ENCODE measurements at places on chromosomes 2 and 18. TPM values are rescaled to one million over a fixed set of nuclear protein-coding genes. Genes with fewer than 3 reads are reported as not detected.

DNA sequence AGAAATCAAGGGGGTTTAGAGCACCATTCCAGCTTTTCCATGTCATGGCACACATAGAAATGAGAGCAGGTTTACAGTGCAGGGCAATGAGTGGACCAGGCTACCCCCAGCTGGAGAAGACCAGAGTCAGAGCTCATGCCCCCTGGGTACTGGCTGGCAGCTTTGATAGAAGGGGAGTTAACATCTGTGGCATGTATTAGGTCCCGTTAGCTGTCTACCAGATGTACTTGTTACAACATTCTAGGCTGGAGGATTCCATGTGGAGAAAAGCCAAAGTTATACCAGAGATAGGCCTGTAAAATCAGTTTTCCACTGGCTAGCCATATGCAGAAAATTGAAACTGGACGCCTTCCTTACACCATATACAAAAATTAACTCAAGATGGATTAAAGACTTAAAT, 109.2 kb downstream of the CCDC85A start:
- no peak for ATAC-seq

Gene CFAP210
- total RNA-seq = not detected

Gene LYG1
- not detected for total RNA-seq

GRCh38 chr2:66275984-66276383, 158.9 kb upstream of the MEIS1 start:
- no peak for ATAC-seq

GRCh38 chr2:20669562-20670314, 2.8 kb downstream of the GDF7 start:
- ATAC-seq = no peak

Gene SCYGR2
- not detected for total RNA-seq

GRCh38 chr2:165833156-165833555, 39.1 kb upstream of the GALNT3 start:
- ATAC-seq = no peak

GRCh38 chr2:146579147-146579930, 1265.5 kb upstream of the ACVR2A start:
- no peak for ATAC-seq

DNA sequence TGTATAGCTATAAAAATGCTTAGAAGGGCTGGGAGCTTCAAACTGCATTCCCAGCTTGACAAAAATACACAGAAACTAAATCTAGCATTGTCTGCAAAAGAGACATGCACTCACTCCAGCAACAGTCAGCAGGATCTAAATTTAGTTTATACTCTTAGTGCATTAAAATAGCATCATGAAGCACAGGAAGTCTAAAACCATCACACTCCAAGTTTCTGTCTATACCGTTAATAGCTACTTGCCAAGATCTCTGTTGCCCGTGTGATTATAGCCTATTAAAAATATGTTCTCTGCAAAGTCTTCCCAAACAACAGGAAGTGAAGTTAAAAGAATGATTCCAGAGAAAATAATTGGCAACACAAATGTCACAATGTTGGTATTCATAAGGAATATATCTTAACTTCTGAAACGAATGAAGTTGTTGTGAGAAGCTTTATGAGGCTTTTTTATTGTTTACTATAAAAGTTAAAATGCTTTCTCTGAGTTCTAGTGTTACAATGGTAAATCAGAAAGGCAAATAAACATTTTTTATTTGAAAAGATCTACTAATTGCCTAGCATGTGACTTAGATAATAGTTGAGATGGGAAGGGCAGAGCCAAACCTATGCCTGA, 184.2 kb downstream of the ZNF385B start:
- ATAC-seq = no peak

DNA sequence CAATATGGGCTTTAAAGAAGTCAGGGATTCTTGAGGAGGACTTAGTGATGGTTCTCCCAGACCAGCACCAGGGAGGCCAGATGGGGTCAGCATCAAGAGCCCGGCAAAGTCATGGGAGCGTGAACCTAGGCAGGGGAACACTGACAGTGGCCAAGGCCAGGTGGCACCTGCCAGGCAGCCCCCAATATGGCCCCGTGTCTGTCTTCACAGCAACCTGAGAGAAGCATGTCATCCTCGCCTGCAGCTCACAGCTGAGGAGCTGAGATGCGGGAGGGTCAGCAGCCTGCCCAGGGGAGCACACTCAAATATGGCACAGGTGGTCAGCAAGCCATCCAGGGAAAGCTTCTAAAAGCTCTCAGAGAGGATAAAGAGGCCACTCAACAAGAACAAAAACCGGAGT, 105.7 kb upstream of the GPC1 start:
- ATAC-seq = no peak

- no peak for ATAC-seq
Measured at GRCh38 chr18:60755134-60755533, 382.6 kb upstream of the MC4R start.

Gene GCG
- total RNA-seq = not detected

DNA sequence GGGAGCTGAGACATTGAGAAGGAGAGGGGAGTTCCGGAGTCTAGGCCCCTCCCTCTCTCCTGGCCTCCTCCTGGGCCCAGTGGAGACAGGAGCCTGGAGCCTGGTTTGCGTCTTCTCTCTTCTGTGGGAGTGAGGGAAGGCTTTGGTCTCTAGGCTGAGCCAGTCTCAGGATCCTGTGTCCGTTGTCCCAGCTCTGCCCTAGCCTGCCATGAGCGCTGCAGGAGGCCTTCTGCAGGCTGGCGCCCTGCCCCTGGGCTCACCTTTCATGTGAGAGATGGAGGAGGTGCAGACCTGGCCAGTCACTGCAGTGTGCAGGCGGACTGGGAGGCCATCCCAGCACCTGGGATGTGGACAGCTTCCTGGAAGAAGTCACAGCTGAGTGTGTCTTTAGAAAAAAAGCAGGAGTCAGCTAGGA, 8.7 kb downstream of the IMPA2 start:
- no peak for ATAC-seq

Gene FOXD4L1
- not detected for total RNA-seq

- no peak for ATAC-seq
Measured at GRCh38 chr2:142741764-142742269, 135.6 kb upstream of the KYNU start.

Gene UGT1A3
- not detected for total RNA-seq

DNA sequence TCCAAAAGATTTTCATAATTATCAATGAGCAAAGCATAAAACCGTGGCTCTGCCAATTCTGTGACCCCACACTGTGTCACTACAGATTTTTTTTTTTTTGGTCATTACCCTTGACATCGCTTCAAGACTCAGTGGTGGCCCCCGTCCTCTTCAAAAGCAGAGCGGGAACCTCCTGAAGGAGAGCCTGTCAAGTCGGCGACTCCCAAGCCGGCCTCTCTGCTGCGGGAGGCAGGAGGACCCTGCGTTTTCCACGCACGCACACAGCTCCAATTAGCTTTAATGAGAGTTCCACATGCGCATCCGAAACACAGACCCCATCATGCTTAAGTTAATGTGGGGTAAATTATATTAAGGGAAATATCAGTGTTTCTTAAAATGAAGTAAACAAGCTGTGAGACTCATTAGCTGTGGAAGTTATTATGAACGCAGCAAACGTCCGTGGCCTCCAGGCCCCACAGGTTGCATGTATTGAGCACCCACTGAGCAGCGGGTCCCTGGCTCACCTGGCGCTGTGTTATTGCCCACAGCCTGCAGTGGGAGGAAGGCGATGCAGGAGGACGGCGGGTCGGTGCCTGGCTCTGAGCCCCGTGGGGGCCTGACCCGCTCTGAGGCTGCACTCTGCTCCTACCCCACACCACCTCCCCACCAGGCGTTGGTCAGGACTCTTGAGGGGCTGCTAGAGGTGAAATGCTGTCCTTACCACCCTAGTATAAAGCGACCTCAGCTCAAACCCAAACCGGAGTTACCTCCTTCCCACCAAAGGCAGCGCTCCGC, 181.0 kb upstream of the SALL3 start:
- ATAC-seq = no peak

Gene CRYGD
- total RNA-seq = not detected

- ATAC-seq = peak; percentile 87
Measured at GRCh38 chr2:130391058-130391871, 35.4 kb downstream of the PTPN18 start.

Gene PCARE
- under 0.01 TPM for total RNA-seq

Gene CFC1
- not detected for total RNA-seq

DNA sequence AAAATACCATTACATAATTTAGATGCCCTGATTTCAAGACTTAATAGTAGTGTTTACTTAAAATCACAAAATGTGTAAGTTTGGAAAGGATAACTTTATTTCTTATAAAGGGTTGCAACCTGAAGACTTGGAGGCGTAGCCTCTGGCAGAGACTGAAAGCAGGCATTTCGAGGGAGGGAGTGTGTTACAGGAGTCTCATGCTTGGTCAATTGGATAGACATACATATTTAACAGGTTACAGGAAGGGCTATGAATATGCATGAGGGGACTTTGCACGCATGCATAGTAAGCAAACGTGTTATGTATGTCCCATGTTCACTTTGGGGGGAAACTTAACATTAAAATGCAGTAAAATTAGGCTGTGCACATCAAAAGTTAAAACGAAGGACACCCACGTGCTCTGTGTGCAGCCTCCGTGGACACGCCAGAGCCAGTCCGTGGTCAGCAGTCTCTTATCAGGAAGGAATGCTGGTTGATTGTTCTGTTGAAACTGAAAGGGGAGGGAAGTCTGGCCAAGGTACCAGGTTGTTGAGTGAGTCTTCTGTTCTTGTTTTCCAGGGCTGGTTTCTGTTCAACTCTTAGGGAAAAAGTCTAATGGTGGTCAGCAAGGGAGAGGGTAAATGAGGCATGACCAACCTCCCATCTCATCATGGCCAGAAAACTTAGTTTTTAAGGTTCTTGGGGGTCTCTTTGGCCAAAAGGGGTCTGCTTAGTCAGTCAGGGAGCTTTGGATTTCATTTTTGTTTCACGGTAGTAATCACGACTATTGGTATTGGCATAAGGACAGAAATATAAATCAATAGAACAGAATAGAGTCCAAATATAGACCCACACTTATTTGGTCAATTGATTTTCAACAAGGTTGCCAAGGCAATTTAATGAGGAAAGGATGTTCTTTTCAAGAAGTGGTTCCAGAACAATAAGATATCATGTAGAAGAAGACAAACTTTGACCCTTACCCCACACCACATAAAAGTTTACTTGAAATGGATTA, 121.9 kb downstream of the MCFD2 start:
- ATAC-seq = no peak

DNA sequence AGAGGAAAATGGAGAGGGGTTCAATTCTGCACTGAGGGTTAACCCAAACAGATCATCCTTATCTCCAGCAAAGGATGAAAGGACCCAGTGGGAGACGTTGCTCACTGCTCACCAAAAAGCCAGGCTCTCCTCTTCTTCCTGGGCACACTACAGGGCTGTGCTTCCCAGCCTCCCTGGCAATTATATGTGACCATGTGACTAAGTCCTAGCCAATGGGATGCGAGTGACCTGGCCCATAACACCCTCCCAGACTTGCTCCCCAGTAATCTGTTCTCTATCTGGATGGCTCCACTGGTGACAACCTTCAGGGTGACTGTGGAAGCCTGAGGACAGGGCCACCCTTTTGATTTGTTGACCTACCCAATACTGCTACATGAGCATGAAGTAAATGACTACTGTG, 10.9 kb upstream of the PRKCE start:
- ATAC-seq = no peak

Gene TNFRSF11A
- 0.31 TPM for total RNA-seq

- no peak for ATAC-seq
Measured at GRCh38 chr2:26778507-26778906, 7.3 kb upstream of the CENPA start.

- ATAC-seq = no peak
Measured at GRCh38 chr2:121709776-121710469, 26.8 kb downstream of the NIFK start.

GRCh38 chr18:36850527-36851201, 21.7 kb downstream of the KIAA1328 start:
- ATAC-seq = no peak

DNA sequence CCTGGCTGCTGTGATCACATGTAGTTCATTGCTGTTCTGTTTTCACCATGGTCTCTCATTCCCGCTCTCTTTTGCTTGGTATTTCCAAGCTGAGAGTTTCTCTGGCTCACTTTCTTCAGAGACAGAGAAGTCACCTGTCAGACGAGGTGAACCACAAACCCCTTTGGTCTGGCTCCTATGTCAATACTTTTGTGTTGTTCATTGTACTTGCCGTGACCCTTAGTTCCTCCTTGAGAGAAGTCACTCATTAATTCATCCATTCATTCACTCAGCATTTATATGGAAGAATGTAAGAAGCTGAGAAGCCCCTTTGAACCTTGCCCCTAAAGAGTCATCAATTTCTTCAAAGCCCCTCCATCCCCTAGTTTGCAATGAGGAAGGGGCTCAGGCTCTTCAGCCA, 15.2 kb downstream of the MCFD2 start:
- no peak for ATAC-seq

Gene DES
- total RNA-seq = 10,852 TPM

GRCh38 chr2:64277101-64277849, 133.1 kb upstream of the PELI1 start:
- no peak for ATAC-seq

DNA sequence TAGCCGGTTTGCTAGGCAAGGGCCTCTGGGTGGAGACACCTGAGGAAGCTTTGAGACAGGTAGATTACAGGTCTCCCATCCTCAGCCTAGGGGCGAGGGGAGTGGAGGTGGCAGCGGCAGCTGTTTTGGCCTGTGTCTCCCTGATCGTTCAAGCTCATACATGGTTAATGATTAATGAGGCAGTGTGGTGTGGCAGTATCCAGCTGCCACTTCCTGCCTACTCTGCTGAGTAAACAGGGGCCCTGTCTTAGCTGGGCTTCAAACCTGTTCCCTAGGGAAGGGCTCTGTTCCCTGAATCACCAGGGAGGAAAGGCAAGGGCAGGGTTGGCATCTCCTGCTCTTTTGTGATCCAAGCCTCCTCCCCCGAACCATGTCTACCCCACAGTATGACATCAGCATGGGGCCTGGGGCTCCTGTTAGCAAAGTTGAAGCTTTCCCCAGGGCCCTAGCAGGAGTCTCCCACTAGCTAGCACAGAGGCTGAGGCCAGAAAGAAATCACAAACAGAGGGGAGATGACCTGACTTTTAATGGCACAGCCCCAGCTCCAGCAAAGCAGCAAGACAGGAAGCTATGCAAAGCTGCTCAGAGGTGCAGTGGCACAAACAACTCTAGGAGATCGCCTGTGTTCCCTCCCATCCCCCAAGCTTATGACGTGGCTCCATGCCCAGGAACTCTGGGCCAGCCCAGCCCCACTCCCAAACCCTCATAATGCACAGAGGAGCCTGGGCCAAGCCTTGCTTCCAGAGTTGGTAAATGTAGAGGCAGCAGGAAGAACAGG, 3.7 kb upstream of the TUBA4B start:
- ATAC-seq = peak; percentile 46

Gene TM4SF20
- not detected for total RNA-seq

Gene MAP2
- 124 TPM for total RNA-seq

DNA sequence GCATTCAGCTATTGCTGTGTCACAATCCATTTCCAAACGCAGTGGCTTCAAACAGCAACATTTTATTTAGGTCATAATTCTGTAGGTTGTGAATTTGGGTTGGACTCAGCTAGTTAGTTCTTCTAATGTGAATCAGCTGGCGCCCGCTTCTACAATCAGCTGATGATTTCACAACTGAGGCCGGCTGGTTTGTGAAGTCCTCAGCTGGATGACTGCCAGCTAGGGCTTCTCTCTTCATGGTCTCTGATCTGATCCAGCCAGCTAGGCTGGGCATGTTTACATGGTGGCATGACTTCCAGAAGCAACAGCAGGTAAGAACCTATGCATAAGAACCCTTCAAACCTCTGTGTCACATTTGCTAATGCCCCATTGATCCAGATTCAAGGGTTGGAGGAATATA, 172.0 kb downstream of the SLC4A10 start:
- ATAC-seq = no peak

Gene ABCB11
- not detected for total RNA-seq
